Activated CD8-positive, alpha-beta memory T cell treated with anti-CD3 and anti-CD28 coated beads, Interleukin-2, amount 10 ng/mL, durations not matched to agents 7 days and 5 days (primary cell): ENCODE measurements at places on chromosomes 6 and 20. TPM values are rescaled to one million over a fixed set of nuclear protein-coding genes. Genes with fewer than 3 reads are reported as not detected.

BANF2 gene
- total RNA-seq, result not detected

PDYN gene
- total RNA-seq, result not detected

BEND6 gene
- total RNA-seq, result not detected

VWA7 gene
- total RNA-seq, result 6.4 TPM

SLC35D3 gene
- not detected for total RNA-seq

TRIM10 gene
- not detected for total RNA-seq

EBF4 gene
- total RNA-seq, result 1.3 TPM

PLEKHG1 gene
- total RNA-seq, result 5.1 TPM

RAB44 gene
- not detected for total RNA-seq

PRSS16 gene
- 0.82 TPM for total RNA-seq

TAAR2 gene
- total RNA-seq, result not detected

TPBG gene
- not detected for total RNA-seq

GTSF1L gene
- total RNA-seq, result not detected

FYN gene
- total RNA-seq, result 266 TPM

PSORS1C1 gene
- 0.26 TPM for total RNA-seq

SEC23B gene
- total RNA-seq, result 63.0 TPM

NEDD9 gene
- total RNA-seq, result 114 TPM

TRIM40 gene
- not detected for total RNA-seq

THBS2 gene
- not detected for total RNA-seq

GSTA3 gene
- not detected for total RNA-seq

DEFB118 gene
- not detected for total RNA-seq

ASIP gene
- not detected for total RNA-seq

ZNF165 gene
- 0.70 TPM for total RNA-seq

AKAP7 gene
- 7.3 TPM for total RNA-seq

SLC22A16 gene
- total RNA-seq, result not detected

MUCL3 gene
- not detected for total RNA-seq

BNIP5 gene
- total RNA-seq, result not detected

DEFB124 gene
- not detected for total RNA-seq

CCDC170 gene
- total RNA-seq, result not detected

ACSS1 gene
- total RNA-seq, result 44.4 TPM

ZNF451 gene
- total RNA-seq, result 68.7 TPM

PNLDC1 gene
- total RNA-seq, result 1.4 TPM

RAMACL gene
- 0.29 TPM for total RNA-seq

TSPO2 gene
- total RNA-seq, result not detected

RPS18 gene
- 2,808 TPM for total RNA-seq

MMS22L gene
- total RNA-seq, result 43.4 TPM

WFDC2 gene
- total RNA-seq, result not detected

HLA-DRA gene
- 313 TPM for total RNA-seq

OR2J3 gene
- not detected for total RNA-seq

PTK7 gene
- 0.85 TPM for total RNA-seq

EYA2 gene
- total RNA-seq, result not detected

NKAPL gene
- total RNA-seq, result not detected

KCNG1 gene
- total RNA-seq, result not detected

PRR18 gene
- total RNA-seq, result not detected

XKR7 gene
- not detected for total RNA-seq

NKX2-4 gene
- total RNA-seq, result not detected

GNRH2 gene
- total RNA-seq, result 0.63 TPM

PKIB gene
- 0.47 TPM for total RNA-seq

CLIC5 gene
- total RNA-seq, result 6.3 TPM

DDAH2 gene
- total RNA-seq, result 13.6 TPM

CASS4 gene
- total RNA-seq, result 10.9 TPM

DDO gene
- not detected for total RNA-seq
